ENCODE measurements at places on chromosomes 11 and 22.

DNA sequence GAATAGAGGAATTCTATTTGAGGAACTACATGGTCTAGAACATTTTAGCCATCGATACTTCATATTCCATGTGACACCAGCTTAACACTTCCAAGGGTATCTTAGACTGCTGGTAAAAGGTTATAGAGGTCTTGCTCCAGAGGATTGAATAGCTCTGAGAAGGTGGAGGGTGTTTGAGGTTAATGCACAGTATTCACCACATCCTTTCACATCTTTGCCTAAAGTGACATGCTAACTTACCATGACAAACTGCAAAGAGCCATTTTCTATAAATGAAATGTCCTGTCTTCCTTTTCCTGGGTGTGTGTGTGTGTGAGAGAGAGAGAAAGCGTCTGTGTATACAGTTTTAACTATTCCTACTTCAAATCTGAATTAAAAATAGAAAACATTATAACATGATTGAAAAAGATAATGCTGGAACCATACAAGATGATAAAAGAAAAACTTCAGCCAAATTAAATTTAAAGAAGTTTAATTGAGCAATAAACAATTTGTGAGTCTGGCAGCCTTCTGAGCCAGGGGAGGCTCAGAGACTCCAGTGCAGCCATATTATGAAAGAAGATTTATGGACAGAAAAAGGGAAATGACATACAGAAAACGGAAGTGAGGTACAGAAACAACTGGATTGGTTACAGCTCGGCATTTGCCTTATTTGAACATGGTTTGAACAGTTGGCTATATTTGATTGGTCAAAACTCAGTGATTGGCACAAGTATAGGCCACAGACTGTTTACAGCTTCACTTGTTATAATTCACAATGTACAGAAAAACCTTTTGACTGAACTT is 320.9 kb upstream of the CCDC179 start:
- DNase-seq = no peak

GRCh38 chr11:79336797-79337517 is 103.9 kb downstream of the TENM4 start:
- no peak for DNase-seq

- DNase-seq = no peak
Measured at GRCh38 chr22:26082866-26083265, 86.4 kb upstream of the SEZ6L start.

DNA sequence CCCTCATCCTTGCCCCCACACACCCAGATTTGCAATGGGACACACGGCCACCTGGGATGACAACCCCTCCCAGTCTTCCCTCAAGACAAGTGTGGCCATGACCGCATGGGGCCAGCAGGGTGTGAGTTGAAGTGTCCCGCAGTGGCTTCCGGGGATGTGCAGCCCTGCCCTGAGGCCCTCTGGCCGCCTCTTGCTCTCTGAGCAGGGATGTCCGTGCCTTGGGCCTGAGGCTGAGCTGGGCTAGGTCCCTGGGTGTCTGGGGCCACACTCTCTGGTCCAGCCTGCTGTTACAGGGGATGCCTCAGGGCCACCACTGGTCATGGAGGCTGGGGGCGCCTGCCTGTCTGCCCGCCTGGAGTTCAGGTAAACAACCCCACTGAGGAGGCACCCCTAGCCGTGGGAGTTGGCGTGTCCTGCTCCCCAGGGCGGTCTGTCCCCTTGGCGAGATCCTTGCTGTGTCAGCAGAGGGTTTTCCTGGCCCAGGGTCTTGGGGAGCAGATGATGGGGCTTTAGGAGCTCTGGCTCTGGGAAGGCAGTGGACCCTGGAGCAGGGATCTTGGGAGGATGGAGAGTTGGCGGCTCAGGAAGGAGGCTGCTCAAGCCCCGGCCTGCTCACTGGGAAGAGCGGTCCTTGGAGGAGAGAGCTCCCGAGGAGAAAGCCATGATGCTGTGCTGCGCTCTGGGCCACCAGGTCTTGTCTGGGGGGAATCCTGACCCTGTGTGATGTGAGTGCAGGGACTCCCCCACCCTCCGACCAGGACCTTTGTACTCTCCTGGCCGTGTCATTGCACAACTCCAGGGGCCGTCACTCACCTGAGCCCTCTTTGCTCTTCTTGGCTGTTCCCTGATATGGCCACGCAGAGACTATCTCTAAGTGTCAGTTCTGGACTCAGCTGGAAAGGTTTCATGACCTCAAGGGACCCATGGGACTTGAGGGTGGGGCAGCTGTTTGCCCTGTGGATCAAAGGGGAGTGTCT is 67.9 kb downstream of the KCNQ1 start:
- no peak for DNase-seq

GRCh38 chr11:60084631-60085273 is 3.7 kb upstream of the MS4A2 start:
- no peak for DNase-seq

- no peak for DNase-seq
Measured at GRCh38 chr11:16783321-16783801, 44.9 kb downstream of the C11orf58 start.

DNA sequence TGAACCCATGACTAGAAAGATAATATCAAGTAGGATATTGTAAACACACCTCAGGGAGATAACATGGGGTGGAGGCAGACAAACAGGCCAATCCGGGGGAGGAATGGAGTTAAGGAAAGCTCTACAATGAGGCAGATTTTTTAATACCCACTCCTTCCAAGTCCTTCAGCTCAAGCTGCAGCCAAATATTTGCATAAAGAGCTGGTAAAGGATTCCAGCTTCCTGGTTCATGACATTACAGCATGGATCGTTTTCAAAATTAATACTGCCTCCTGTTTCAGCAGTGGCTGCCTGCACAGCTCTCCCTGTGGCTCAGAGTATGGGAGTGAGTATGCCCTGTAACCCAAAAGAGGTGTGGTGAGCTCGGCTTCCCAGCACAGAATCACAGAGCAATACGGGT is 5.1 kb downstream of the POU2AF3 start:
- DNase-seq = no peak

DNA sequence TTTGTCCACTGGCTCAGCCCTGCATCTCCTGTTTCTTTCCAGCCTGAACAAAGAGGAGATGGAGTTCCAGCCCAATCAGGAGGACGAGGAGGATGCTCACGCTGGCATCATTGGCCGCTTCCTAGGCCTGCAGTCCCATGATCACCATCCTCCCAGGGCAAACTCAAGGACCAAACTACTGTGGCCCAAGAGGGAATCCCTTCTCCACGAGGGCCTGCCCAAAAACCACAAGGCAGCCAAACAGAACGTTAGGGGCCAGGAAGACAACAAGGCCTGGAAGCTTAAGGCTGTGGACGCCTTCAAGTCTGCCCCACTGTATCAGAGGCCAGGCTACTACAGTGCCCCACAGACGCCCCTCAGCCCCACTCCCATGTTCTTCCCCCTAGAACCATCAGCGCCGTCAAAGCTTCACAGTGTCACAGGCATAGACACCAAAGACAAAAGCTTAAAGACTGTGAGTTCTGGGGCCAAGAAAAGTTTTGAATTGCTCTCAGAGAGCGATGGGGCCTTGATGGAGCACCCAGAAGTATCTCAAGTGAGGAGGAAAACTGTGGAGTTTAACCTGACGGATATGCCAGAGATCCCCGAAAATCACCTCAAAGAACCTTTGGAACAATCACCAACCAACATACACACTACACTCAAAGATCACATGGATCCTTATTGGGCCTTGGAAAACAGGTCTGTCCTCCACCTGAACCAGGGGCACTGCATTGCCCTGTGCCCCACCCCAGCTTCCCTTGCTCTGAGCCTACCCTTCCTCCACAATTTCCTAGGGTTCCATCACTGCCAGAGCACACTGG is 5.0 kb downstream of the FTH1 start:
- DNase-seq = no peak

GRCh38 chr22:50047346-50047745 is 10.8 kb downstream of the TTLL8 start:
- DNase-seq = no peak

DNA sequence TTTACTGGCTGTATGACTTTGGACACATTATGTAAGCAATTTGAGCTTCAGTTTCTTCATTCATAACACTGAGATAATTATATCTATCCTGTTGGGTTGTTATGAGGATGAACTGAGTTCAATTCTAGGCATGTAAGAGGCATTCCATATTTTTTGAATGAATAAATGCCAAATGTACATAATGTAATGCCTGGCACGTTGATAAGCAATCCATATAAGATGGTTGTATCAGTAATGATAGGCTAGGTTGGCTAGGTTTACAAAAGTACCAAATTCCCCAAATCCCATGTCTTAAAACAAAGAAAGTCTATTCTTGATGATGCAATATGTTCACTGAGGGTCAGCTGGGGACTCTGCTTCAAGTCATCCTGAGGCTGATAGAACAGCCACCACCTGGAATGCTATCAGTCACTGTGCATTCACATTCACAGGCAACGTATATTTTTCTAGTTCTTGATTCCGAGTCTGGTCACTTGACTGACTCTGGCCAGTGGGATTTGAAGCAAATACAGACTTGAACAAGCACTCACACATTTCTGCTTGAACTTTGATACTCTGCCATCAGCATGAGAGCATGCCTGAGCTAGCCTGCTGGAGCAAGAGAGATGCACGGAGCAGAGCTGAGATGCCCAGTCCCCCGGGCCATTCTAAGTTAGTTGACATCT is 104.0 kb upstream of the TIMP3 start:
- no peak for DNase-seq

GRCh38 chr11:10838083-10838482 is 19.8 kb downstream of the ZBED5 start:
- no peak for DNase-seq

DNA sequence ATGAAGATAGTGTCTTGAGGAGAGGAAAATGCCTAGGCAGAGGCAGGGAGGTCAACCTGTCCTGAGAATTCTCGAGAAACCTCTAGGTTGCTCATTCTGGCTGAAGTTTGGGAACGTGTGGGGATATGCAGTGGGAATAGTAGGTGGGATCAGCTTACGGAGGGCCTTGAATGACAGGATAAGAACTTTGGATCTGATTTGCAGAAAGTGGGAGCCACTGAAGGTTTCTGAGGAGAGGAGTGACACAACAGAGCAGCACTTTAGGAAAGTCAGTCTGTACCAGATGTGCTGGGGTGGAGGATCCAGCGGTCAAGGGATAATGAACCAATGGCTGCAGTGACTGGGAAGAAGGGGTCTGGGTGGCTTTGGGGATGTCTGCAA is 2.4 kb downstream of the CD82 start:
- no peak for DNase-seq

DNA sequence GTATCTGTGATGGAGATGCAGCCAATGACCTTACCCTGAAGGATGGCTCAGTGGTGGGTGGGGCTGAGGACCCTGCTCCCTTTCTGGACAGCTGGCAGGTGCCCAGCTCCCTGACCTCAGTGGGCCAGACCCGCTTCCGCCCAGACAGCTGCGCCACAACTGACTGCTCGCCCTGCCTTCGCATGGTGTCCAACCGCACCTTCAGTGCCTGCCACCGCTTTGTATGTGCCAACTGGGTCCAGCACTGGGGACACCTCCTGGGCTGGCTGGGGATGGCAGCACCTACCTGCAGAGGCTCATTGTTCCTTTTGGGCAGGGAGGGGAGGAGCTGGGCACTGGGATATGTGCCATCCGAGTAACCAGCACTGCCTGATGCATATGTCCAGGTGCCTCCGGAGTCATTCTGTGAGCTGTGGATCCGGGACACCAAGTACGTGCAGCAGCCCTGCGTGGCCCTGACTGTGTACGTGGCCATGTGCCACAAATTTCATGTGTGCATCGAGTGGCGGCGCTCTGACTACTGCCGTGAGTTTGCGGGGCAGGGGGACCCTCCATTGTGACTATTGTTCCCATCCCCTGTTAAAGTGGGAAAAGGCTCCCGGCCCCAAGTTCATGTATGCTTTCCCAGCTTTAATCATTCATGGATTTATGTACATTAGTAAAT is 84.8 kb downstream of the OTOG start:
- DNase-seq = no peak

DNA sequence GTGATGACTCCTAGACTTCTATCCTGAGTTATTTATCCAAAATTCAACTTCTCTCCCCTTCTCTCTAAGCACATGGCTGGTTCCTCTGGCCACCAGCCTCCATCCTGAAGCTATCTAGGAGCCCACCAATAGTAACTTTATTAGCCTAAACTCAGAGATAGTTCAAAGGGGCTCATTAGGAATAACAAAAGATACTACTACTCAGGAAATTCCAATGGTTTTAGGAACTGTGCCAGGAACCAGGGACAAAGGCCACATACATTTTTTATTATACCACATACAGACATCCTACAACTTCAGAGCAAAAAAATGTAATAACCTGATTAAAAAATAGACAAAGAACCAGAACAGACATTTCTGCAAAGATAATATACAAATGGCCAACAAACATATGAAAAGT is 27.9 kb downstream of the SLC25A17 start:
- no peak for DNase-seq

DNA sequence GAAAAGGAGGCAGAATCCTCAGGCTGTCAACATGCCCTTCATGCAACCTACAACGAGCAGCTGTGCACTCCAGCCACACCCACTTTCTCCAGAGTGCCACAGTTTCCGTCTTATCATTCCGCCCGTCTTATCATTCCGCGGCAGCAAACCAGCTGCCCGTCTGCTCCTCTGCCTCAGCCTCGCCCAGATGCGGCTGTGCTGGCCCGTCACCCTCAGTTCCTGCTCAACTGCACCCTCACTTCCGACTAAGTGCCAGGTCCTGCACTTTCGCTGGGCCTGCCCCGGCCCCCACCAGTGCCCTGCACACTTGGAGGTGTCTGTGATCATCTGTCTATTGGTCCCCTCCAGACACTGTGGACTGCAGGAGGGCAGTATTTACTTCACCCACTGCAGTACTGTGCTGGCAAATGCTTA is 43.7 kb downstream of the MICAL3 start:
- DNase-seq = no peak

GRCh38 chr11:126147208-126148111 is 64.0 kb downstream of the RPUSD4 start:
- DNase-seq = no peak

DNA sequence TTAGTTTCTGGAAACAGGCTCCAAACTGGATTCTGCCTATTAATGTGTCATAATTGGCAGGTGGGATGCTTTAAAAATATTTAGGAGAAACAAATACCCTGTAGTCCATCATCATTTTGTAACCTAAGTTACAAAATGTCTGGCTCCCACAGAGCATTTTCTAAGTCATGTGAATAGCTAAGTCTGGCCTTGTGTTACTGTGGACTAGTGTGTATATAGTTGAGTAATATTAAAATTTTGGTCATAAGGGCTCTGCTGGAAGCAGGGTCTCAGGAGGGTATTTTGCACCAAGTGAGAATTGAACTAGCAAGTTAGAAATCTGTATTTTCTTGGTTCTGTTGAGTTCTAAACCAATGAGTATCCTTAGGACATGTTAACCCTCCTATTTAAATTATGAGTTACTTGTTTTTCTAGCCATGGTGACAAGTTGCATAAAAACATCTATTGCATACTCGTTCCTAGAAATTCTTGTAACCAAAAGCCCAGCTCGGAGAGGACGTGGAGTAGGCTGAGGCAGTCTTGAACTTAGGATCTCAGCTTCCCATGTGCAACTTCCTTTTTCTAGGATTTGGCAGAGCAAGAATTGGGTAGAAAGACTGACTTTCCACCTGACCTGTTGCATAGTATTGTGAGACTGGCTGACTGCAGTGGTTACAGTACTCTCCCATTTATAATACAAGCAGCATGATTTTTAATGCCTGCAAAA is 5.4 kb downstream of the PTPMT1 start:
- no peak for DNase-seq

Measured in left renal pelvis (tissue), 4 donors.